Tongue (tissue), 3 donors: ENCODE measurements at places on chromosomes 1 and 21.

- DNase-seq, result no peak
Observed at GRCh38 chr1:231040800-231041718, 1.0 kb upstream of the FAM89A start.

GRCh38 chr1:231757101-231757404, 130.5 kb downstream of the DISC1 start:
- no peak for DNase-seq

GRCh38 chr1:236103059-236103458, 38.2 kb upstream of the NID1 start:
- DNase-seq, result no peak

DNA sequence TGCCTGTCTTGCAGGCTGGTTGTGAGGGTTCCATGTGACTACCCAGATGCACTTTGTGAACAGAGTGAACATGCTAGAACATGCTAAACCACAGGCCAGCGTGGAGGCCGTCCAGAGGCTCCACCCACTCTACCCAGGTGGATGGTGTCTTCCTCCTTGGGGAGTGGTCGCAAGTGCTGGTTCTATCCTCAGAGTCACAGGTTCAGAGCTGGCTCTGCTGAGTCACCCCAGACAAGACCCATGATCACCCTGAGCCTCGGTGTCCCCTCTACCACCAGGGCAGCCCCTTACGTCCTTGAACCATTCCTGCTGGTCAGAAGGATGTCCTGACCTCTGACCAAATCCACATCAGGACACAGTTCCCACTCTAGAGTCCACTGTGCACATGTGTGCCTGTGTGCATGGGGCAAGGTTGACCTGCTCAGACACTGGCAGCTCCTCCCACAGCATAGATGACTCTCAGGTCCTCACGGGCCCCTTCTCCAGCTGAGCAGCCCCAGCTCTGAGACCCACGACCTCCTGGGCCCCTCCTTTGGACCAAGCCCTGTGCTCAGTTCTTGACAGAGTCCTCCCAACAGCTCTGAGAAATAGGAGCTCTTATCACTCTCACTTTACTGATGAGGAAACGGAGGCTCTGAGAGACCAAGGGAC, 391.8 kb downstream of the MATN1 start:
- no peak for DNase-seq

GRCh38 chr1:21818656-21819055, 6.6 kb downstream of the LDLRAD2 start:
- DNase-seq, result peak; percentile 22

GRCh38 chr1:36386265-36387140, 779 bp upstream of the STK40 start:
- peak; percentile 92 for DNase-seq

- DNase-seq, result no peak
Observed at GRCh38 chr1:68812333-68812732, 315.5 kb upstream of the DEPDC1 start.
